ENCODE measurements at places on chromosomes 2 and 18. TPM values are rescaled to one million over a fixed set of nuclear protein-coding genes. Genes with fewer than 3 reads are reported as not detected.

The KRTCAP3 gene
- total RNA-seq: not detected

The SCN3A gene
- total RNA-seq: 0.84 TPM

The UGT1A5 gene
- not detected for total RNA-seq

The CROCC2 gene
- not detected for total RNA-seq

The GCG gene
- total RNA-seq: not detected

DNA sequence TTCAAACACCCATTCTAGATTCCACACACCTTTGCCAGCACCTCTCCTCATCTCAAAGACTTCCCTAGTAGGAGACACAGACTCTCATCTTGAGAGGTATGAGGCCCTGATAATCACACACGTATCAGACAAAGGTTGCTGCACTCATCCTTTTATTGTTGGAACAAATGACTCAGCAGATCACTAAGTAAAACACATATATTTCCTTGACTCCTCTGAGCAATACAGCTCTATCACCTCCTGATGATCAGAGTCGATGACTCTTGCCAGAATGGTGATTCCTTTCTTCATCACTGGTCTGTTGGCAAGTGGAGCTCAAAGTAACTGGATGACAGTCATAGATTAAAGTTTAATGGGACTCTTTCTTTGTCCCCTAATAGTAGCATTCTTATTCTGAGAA lies 1049.2 kb upstream of the ZEB2 start:
- no peak for DNase-seq

DNA sequence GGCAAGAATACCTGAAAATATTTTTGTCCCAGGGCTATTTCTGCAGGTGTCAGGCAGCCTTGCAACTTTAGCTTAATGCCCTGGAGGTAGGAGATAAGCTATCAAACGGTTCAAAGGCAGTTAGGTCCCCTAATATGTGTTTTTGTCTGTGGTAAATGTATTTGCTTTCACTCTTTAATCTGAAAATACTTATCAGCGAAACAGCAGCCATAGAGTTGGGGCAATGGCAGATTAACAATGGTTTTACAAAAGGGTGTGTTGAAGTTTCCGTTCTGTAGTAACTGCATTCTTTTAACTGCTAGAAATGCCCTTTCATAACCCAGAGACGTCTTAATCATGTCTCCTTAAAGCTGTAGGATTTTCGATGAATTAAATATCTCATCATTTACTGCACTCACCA lies 265.0 kb upstream of the TRIB2 start:
- DNase-seq: no peak

- no peak for DNase-seq
Observed at GRCh38 chr18:939166-939565, 34.5 kb downstream of the ADCYAP1 start.

Data from left ventricle myocardium superior (tissue), 1 donor.